ENCODE measurements at places on chromosomes 1 and 21.

DNA sequence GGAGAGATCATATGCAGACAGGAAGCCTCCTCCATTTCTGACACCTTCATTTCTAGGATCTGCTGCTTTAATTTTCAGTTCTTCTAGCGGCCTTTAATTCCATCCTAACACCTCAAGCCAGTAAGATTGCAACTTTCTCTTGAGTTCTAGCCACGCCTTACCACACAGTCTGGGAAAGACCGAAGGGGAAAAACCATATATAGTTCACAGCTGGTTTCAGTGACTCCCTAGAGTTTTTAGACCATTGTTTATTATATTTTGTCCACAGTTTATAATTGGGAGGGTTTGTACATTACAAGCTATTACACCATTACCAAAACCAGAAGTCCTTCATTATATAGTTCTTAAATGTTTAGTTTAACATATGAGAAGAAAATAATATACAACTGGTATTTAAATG lies 37.5 kb downstream of the DPH5 start:
- no peak for DNase-seq

GRCh38 chr1:185045814-185046492 lies 595 bp downstream of the RNF2 start:
- DNase-seq = peak; percentile 16

DNA sequence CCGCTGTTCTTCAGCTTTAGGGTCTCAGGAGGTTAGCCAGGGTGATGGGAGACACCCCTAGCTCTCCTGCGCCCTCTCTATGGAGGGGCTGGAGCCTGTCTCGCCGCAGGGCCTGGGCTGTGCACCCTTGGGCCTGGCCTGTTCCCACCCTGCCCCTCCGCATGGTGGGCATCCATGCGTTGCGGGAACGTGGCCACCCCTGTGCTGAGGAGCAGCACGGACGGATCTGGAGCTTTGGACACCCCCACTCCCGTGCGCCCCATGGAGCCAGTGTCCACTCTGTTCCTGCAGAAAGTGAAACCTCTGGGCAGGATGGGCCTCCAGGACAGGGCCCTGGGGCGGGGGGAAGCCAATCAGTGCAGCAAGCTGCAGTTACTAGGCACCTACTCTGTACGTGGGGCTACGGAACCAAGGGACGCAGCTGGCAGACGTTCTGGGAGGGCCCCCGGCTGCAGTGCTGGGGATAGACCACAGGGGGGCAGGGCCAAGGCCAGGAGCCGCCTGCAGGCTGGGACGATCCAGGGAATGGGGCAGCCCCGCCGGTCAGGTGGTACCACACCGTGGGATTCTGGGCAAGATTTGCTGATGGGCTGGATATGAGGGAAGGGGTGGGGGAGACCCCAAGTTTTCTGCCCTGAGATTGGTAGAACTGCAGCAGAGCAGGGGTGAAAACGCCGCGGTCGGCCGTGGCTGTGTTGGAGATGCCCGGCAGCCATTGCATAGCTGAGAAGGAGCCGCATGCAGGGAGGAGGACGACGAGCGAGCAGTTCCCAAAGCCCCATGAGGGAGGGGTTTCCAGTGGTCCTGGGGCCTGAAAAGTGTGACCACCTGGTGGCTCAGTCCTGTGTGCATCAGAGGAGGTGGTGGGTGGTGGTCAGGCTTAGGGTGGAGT lies 43.3 kb downstream of the TP73 start:
- peak; percentile 12 for DNase-seq

DNA sequence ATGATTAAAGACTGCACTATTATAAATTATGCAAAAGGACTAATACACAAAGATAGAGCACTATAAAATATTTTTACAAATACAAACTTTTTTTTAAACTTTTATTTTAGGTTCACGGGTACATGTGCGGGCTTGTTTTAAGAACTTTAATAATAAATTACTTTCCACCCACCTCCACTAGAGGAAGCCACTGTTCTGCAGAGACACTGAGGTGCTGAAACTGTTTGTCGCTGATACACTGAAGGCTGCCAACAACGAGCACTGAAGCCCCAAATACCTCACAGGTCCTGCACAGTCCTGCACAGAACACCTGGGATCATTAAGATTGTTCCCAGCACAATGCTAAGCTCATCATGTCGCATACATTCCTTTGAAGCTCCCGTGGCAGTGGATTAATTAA lies 19.9 kb downstream of the COA6 start:
- no peak for DNase-seq

DNA sequence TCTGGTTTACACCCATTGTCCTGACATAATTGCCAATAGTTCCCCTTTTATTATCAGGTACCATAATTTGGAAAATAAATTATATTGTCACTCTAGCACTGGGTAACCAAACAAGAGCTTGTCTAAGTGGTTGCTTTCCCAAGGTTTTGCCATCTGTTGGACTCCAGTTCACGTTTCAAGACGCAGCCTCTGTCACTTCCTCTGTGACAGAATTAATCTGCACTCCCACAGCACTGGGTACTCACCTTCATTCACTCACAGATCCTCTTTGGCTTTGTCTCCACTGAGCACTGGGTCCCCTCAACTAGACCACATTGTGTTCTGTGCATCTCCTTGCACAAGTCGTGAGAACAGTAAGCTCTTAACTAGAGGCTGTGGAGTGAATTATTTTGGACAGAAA lies 123.6 kb upstream of the JUN start:
- no peak for DNase-seq

DNA sequence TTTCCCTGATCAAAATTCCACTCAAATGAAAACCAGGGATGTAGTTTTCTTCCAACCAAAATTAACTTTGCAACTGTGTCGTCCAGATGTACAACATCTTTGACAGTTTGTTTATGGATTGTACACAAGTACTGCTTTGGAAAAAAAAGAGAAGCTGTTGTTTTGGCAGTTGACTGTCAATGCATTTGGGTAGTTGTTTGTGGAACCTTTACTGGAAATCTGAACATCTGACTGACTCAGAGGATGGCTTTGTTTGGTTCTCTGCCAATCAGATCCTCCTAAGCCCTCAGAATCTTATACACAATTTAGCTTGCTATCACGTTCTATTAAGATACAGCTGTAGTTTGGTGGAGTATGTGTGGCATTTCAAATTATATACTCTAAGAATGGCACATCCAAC lies 195.0 kb downstream of the KCNK2 start:
- no peak for DNase-seq

DNA sequence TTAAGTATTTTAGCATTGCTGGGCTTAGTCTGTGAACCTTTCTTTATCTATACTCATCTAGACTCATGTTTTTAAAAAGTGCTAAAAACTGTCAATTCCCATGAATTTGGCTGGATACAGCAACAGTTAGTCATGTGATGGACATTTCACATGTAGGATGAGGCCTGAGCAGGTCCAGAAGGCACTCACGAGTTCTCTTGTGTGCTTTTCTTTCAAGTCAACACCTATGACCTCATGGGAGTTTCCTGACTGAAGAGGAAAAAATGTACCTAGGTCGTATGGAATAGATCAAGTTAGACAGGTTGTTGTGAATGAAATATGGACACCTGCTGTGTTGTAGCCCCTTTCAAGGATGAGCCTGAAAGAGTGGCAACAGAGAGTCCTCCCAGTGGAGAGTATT lies 394.2 kb downstream of the DUSP10 start:
- DNase-seq = no peak

GRCh38 chr1:1889847-1890505 lies 911 bp downstream of the GNB1 start:
- peak; percentile 28 for DNase-seq

DNA sequence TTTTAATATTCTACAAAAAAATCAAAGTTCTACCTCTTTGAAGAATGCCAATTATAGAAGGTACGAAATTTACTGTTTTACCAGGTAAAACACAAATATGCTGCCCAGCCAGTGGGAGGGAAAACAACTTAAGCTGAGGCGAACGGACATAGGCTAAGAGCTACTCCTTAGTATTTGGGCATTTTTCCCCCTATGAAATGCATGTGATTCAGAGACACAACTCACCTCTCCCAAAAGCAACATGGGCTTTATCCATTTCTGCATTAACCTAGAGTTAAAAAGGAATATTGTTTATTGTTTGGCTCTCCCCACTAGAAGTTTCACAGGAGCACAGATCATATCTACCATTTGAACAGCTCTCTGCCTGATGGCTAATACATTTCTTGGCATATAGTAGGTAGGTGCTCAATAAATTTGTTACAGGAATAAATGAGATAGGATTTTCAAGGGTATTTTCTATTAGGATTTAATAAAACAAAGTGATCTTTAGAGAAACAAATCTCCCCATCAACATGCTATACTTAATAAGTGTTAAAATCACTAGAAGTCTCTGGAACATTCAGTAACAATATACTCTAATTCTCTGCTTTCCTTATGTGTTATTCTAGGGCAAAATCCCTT lies 2.4 kb upstream of the SORT1 start:
- no peak for DNase-seq

- DNase-seq = no peak
Observed at GRCh38 chr1:13763991-13764390, 64.0 kb downstream of the PRDM2 start.

DNA sequence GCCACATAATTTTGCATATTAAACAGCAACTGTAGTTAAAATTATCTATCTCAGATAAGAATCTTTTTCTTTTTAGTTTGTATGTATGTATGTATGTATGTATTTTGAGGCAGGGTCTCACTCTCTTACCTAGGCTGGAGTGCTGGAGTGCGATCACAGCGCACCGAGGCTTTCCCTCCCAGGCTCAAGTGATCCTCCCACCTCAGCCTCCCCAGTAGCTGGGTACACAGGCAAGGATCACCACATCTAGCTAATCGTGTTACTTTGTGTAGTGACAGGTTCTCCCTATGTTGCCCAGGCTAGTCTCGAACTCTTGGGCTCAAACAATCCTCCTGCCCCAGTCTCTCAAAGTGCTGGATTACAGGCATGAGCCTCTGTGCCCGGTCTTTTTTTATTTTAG lies 30.5 kb upstream of the PUM1 start:
- no peak for DNase-seq

DNA sequence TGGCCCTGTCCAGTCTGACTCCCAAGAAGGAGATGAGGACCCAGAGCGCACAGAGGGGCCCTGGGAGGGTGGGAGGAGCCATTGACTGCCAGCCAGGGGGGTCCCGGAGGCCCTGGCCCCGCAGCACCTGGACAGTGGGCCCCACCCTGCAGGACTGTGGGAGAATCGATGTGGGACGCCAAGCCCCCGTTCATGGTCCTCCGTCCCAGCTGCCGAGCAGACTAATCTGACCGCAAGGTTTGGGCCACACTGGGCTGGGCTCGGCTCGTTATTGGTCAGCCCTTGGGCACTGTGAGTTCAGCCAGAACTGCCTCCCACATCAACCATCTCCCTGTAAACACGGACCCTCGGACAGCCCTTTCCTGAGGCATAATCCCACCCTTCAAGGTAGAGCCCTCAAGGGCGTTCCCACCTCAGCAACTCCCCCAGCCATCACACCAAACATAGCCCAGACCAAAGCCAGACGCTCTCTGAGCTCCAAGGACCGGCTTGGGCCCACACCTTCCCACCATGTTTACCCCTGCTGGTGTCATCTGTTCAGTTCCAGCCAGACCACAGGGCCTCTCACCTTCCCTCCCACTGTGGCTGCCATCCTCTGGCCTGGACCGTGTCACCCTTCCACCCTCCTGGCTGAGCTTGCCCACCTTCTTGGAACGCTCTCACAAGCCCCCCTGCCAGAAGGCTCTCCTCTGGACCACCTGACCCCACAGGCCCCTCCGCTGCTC lies 16.2 kb upstream of the POFUT2 start:
- DNase-seq = no peak

DNA sequence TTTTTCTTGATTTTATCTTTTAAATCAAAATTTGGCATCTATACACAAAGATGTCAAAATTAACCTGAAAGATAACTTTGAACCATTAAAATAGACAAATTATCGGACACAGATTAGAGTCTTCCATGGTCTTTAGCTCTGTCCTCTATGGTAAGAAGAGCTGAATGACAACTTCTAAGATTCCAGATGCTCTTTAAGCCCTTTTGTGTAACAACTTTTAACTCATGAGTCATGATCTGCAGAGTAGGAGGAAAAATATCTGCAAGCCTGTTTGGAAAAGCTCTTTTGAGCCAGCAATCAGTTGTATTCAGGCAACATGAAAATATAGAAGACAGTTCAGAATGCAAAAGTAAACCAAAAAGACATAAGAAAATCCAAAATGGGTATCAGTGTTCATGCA lies 37.8 kb downstream of the TTC13 start:
- no peak for DNase-seq

Data from activated T-cell treated with anti-CD3 and anti-CD28 coated beads for 24 hours (primary cell).